ENCODE measurements at places on chromosomes 11 and 22. TPM values are rescaled to one million over a fixed set of nuclear protein-coding genes. Genes with fewer than 3 reads are reported as not detected.

- H3K4me3 ChIP-seq, result peak overlapping the region; percentile 77
- H3K27ac ChIP-seq, result peak overlapping the region; percentile 91
- peaks cover 20% of the 10 kb centered on the region for H3K4me1 ChIP-seq
- H3K27me3 ChIP-seq, result no peaks in the 10 kb centered on the region
- H3K36me3 ChIP-seq, result no peaks in the 10 kb centered on the region
These were observed 195.9 kb downstream of the CSNK2A3 start for GRCh38 chr11:11157185-11157584.

WNT7B gene
- not detected for total RNA-seq

TRIM51 gene
- not detected for total RNA-seq

DNA sequence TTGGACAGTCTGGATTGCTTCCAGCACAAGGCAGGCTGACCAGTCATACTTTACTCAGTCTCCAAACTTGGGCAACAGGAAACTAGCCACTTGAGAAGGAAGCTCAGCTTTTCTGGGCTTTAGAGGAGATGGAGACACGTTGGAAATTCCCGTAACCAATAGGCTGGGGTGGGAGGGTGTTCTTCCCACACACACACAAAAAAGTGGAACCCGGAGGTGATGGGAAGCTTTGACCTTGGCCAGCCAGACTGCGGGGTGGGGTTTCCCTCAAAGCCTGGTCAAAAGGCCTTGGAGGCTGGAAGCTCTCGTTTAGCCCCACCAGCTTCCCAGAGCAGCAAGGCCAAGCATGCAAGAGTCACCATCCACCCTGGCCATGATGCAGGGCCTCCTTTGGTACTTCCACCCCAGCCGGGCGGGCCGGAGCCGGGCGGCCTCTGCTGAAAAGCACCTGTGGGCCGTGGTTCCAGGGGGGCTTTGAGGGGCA lies 126.2 kb downstream of the BCR start:
- no peak for ATAC-seq
- no peaks in the 10 kb centered on the region for H3K27me3 ChIP-seq
- peaks cover 25% of the 10 kb centered on the region for H3K36me3 ChIP-seq

GRCh38 chr11:94715225-94715624 lies 52.9 kb upstream of the AMOTL1 start:
- H3K36me3 ChIP-seq, result no peaks in the 10 kb centered on the region
- no peak overlapping the region for H3K4me3 ChIP-seq
- H3K4me1 ChIP-seq, result no peaks in the 10 kb centered on the region
- peaks cover 30% of the 10 kb centered on the region for H3K27me3 ChIP-seq

ZNF215 gene
- total RNA-seq, result 0.11 TPM

BIRC3 gene
- total RNA-seq, result 355 TPM

RTN4R gene
- total RNA-seq, result 2.6 TPM

DNA sequence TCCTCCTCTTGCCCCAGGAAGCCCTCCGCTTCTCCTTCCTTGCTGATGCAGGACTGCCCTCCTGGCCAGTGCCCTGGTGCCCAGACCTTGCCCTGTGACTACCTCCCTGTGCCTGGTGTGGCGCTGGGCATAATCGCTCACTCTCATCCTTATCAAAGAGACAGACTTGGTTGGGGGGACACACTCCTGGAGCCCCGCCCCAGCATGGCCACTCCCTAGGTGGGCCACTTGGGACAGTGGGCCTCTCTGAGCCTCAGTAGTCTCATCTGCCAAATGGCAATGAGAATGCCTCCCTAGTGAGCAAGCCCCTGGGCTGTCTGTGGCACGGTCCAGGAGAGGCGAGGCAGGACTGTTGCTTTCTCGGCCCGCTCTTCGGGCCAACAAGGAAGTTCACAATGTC lies 72.7 kb upstream of the TSPAN18 start:
- H3K27me3 ChIP-seq, result peaks cover 8% of the 10 kb centered on the region
- H3K4me3 ChIP-seq, result no peak overlapping the region
- no peaks in the 10 kb centered on the region for H3K36me3 ChIP-seq
- ATAC-seq, result no peak
- H3K4me1 ChIP-seq, result peaks cover 12% of the 10 kb centered on the region

PPP6R3 gene
- total RNA-seq, result 110 TPM

GGTLC3 gene
- total RNA-seq, result not detected

SYTL2 gene
- 10.5 TPM for total RNA-seq

DNA sequence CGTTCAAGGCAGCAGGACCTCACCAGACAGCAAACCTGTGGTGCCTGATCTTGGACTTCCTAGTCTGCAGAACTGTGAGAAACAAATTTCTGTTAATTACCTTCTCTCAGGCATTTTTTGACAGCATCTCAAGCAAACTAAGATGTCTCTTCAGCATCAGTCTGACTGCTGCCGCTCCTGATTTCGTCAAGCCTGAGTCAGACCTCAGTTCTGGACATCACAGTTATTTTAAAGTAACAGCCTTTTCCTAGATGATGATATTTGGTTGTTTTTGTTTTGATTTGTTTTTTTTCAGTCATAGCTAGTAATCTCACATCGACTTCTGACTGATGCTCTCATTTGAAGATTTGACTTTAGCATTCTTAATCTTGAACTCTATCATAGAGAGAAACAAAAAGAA lies 71.9 kb downstream of the BLID start:
- no peak for ATAC-seq
- no peaks in the 10 kb centered on the region for H3K27me3 ChIP-seq
- no peaks in the 10 kb centered on the region for H3K36me3 ChIP-seq
- no peak overlapping the region for H3K27ac ChIP-seq

- no peak overlapping the region for H3K4me3 ChIP-seq
- H3K36me3 ChIP-seq, result no peaks in the 10 kb centered on the region
- H3K4me1 ChIP-seq, result no peaks in the 10 kb centered on the region
- no peak for ATAC-seq
- H3K27ac ChIP-seq, result no peak overlapping the region
- no peaks in the 10 kb centered on the region for H3K27me3 ChIP-seq
These were observed 53.6 kb upstream of the INCENP start for GRCh38 chr11:62069986-62070919.

TAF10 gene
- total RNA-seq, result 106 TPM

ARHGAP8 gene
- not detected for total RNA-seq

DNA sequence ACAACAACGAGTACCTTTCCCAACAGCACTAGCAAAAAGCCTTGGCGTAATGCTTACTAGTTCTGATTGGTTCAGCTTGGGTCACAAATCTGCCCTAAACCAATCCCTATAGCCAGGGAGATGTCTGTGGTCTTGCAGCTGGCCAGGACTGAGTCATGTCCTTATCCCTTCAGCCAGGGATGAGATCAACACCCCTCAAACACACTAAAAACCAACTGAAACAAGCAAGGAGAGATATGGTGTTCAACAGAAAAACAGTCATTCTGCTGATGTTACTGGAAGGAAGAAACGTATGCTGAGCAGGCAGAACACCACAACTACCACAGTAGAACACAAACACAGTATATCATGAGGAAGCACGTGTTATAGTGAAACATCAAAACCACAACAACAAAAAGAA lies 375.6 kb downstream of the LARGE1 start:
- no peaks in the 10 kb centered on the region for H3K27me3 ChIP-seq
- H3K27ac ChIP-seq, result no peak overlapping the region
- H3K36me3 ChIP-seq, result no peaks in the 10 kb centered on the region
- H3K4me3 ChIP-seq, result no peak overlapping the region
- peak; percentile 63 for ATAC-seq
- peaks cover 4% of the 10 kb centered on the region for H3K4me1 ChIP-seq

DNA sequence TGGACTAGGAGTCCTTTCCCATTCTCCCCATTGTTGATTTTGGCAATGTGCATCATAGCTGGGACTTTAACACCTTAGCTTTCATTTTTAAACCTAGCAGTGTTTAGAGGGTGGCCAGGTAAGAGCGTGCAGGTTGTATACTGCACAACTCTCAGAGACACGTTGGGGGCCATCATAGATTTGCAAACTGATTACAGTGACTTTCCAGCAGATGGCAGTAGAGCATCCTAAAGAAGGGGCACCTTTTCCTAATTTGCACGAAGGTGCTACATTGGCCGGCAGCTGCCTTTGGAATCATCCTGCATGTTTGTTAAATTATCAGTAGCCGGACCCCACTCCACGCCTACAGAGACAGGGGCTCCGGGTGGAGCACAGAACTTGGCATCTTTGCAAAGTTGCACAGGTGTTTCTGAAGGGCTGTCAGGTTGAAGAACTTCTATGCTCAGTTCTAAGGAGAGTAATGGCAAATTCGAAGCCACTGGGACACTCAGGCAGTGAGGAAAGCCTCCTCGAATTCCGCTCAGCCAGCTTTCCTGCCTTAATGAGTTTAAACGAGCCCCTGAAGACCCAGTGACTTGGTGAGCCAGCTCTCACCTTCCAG lies 7.7 kb downstream of the LHFPL7 start:
- H3K27me3 ChIP-seq, result peaks cover 5% of the 10 kb centered on the region
- H3K27ac ChIP-seq, result no peak overlapping the region
- no peaks in the 10 kb centered on the region for H3K36me3 ChIP-seq
- H3K4me3 ChIP-seq, result no peak overlapping the region

DNA sequence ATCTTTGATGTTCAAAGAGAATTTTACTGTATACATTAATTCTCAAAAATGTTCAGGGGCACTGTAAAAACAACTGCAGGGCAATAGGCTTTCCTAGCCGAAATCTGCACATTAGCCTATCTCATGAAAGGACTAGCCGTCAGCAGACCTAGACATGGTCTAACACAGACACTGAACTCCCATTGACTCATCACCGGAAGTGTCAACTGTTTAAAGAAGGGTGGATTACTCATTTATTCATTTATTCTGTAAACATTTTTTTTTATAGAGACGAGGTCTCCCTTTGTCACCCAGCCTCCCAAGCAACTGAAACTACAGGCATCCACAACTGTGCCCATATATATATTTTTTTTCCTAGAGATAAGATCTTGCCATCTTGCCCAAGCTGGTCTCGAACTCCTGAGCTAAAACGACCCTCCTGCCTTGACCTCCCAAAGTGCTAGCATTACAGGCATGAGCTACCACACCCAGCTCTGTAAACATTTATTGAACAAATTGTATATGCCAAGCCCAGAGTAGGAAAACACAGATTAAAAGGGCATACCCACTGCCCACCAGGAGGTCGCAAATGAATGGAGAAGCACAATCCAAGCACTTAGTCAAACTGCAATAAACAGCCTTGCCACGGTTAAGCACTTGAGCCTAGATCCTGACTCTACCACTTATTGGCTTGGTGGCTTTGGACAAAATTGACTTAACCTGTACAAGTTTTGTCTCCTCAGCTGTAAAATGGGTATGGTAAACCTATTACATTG lies 26.6 kb downstream of the RAB30 start:
- ATAC-seq, result peak; percentile 89
- H3K27me3 ChIP-seq, result no peaks in the 10 kb centered on the region
- no peaks in the 10 kb centered on the region for H3K36me3 ChIP-seq
- H3K27ac ChIP-seq, result no peak overlapping the region
- H3K4me1 ChIP-seq, result no peaks in the 10 kb centered on the region

GRCh38 chr11:121929581-121929980 lies 186.4 kb downstream of the BLID start:
- ATAC-seq, result no peak
- H3K27me3 ChIP-seq, result peaks cover 17% of the 10 kb centered on the region
- no peaks in the 10 kb centered on the region for H3K4me1 ChIP-seq
- no peak overlapping the region for H3K27ac ChIP-seq
- H3K4me3 ChIP-seq, result no peak overlapping the region

TRIM29 gene
- total RNA-seq, result not detected

DNA sequence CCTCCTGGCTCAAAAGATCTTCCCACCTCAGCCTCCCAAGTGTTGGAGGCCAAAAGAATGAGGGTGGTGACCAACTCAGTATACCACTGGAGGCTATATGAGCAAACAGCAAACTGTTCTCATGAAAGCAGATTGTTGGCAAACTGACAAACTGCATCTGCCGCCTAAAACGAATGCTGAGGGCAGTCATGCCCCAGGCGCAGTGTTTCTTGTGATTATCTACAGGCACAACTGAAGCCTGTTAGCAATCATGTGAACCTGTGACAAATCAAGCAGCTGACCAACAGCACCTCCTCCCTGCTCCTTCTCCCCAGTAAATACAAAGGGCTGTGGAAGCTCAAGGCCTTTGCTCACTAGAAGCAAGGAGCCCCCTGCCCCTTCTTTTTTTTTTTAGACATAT lies 47.8 kb downstream of the BTBD10 start:
- H3K27me3 ChIP-seq, result no peaks in the 10 kb centered on the region
- H3K27ac ChIP-seq, result no peak overlapping the region
- ATAC-seq, result no peak
- no peak overlapping the region for H3K4me3 ChIP-seq

DNA sequence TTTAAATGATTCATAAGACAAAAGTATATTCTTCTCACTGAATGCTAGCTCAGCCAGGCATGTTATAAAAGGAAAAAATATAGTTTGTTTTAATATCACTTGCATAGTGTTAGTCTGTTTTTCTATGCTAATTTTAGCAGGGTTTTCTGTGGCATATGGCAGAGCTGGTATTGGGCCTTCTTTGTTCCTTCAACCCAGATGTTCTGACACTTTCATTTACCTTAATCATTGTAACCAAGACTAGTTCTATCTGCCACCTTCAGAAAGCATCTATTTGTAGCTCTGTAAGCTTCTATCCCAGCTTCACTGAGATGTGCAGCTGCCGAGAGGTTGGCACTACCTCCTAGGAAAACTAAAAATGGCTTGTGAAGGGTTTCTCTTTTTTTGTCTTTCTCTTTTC lies 338.7 kb downstream of the GUCY1A2 start:
- no peak for ATAC-seq
- no peaks in the 10 kb centered on the region for H3K36me3 ChIP-seq
- no peaks in the 10 kb centered on the region for H3K4me1 ChIP-seq
- H3K4me3 ChIP-seq, result no peak overlapping the region
- H3K27ac ChIP-seq, result no peak overlapping the region

BRMS1 gene
- 21.6 TPM for total RNA-seq

ACRV1 gene
- total RNA-seq, result not detected

DNA sequence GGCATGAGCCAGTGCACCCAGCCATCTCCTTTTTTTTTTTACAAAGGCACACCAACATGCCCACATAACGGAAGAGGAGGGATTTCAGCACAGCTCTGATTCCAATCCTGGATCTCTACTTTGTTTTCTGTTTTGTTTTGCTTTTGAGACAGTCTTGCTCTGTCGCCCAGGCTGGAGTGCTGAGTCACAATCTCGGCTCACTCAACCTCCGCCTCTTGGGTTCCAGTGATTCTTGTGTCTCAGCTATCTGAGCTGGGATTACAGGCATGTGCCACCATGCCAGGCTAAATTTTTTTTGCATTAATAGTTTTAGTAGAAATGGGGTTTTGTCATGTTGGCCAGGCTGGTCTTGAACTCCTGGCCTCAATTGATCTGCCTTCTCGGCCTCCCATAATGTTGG lies 28.1 kb downstream of the VSTM5 start:
- H3K4me3 ChIP-seq, result no peak overlapping the region
- no peaks in the 10 kb centered on the region for H3K36me3 ChIP-seq
- peaks cover under 1% of the 10 kb centered on the region for H3K27me3 ChIP-seq
- H3K27ac ChIP-seq, result no peak overlapping the region
- H3K4me1 ChIP-seq, result no peaks in the 10 kb centered on the region

- no peak overlapping the region for H3K27ac ChIP-seq
- ATAC-seq, result no peak
- H3K27me3 ChIP-seq, result peaks cover 24% of the 10 kb centered on the region
- H3K4me3 ChIP-seq, result no peak overlapping the region
- no peaks in the 10 kb centered on the region for H3K36me3 ChIP-seq
- H3K4me1 ChIP-seq, result no peaks in the 10 kb centered on the region
These were observed 56.1 kb downstream of the SYT9 start for GRCh38 chr11:7307836-7308235.

- no peak for ATAC-seq
- no peak overlapping the region for H3K27ac ChIP-seq
- no peaks in the 10 kb centered on the region for H3K36me3 ChIP-seq
- no peaks in the 10 kb centered on the region for H3K27me3 ChIP-seq
- H3K4me1 ChIP-seq, result no peaks in the 10 kb centered on the region
These were observed 47.1 kb downstream of the ADAMTS8 start for GRCh38 chr11:130381317-130381716.

GRCh38 chr22:23520863-23521440 lies 59.1 kb downstream of the IGLL1 start:
- peaks cover 12% of the 10 kb centered on the region for H3K27me3 ChIP-seq
- no peaks in the 10 kb centered on the region for H3K36me3 ChIP-seq
- ATAC-seq, result no peak
- no peak overlapping the region for H3K27ac ChIP-seq
